ENCODE measurements at places on chromosomes 4 and X.
A peak's percentile ranks its signal among the peaks of the same experiment; 100 is the strongest.

GRCh38 chr4:61785761-61786160 is 585.6 kb downstream of the ADGRL3 start:
- no peak for DNase-seq

DNA sequence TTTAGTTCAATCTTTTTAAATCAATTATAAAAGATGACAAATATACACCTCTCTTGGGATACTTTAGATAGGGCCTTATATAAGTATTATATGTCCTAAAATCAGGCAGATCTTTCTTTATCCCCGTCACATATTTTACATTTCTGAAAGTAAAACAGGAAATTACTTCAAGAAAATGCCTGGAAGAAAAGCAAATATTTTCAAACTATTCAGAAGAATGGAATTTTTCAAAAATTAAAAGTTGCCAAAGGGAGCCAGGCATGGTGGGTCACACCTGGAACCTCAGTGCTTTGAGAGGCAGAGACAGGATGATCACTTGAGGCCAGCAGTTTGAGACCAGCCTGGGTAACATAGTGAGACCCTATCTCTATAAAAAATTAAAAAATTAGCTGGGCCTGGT is 34.4 kb downstream of the MGARP start:
- DNase-seq = no peak

DNA sequence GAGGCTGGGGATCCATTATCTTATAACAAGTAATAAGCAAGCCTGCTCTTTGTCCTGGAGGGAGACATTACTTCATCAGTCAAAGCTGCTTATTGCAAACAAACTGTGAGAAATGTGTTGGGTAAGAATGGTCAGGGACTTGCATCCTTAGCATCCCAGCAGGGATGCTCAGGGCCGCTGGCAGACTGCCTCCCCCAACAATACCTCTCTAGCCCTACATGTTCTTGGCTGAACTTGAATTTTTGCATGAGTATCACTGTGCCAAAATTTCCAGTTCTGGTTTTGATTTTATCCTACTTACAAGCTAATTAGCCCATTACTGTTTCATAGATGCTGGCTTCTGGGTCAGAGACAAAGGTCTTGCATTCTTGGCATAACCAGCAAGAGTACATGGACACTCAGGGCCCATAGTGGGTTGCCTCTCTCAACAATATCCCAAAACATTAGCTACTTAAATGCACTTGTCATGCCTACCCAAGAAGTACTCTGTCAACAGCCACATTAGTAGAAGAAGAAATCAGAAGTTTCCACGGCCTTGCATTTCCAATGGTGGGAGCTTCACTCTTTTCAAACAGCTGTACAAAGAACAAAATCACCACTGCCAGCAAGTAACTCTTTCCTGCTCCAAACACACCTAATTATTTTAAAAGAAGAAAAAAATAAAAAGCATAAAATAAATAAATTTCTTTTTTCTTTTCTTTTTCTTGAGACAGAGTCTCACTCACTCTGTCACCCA is 41.9 kb upstream of the NEUROG2 start:
- DNase-seq = no peak

- DNase-seq = no peak
Measured at GRCh38 chr4:16809943-16810342, 88.5 kb downstream of the LDB2 start.

GRCh38 chr4:2297606-2298531 is 36.0 kb upstream of the MXD4 start:
- DNase-seq = no peak

DNA sequence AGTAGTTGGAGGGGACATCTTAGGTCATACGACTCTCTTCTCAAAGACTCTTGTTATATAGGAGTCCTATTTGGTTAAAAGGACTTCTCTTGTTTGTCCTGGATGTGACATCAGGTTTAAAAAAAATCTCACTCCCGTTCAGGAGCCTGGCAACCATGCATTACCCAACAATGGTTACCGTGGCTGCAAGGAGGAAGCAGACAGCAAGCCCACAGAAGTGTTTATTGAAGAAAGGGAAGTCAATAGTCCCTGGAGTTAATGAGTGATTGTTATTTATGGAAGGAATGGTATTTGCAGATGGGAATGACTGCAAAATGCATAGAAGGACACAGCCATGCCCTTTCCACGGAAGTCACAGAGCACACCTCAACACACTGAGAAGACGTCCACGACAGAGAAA is 75.9 kb upstream of the ENPP6 start:
- no peak for DNase-seq

DNA sequence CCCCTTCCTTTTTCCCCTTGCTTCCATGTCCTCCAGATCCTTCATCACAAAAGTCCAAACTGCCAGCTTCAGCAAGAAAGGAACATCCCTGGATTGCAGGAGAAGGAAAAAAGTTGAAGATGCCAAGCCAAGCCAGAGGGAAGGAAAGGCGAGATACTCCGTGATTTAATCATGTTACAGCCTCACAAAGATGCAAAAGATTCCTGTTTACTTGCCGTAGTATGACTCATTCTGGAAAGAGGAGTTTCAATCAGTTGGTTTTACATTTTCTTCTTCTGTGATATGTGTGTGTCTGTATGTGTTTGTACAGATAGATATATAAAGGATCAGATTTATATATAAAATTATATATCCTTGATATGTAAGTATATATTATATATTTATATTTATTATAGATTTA is 69.3 kb downstream of the BTC start:
- DNase-seq = no peak

GRCh38 chr4:43680421-43680820 is 768.2 kb downstream of the KCTD8 start:
- DNase-seq = no peak

DNA sequence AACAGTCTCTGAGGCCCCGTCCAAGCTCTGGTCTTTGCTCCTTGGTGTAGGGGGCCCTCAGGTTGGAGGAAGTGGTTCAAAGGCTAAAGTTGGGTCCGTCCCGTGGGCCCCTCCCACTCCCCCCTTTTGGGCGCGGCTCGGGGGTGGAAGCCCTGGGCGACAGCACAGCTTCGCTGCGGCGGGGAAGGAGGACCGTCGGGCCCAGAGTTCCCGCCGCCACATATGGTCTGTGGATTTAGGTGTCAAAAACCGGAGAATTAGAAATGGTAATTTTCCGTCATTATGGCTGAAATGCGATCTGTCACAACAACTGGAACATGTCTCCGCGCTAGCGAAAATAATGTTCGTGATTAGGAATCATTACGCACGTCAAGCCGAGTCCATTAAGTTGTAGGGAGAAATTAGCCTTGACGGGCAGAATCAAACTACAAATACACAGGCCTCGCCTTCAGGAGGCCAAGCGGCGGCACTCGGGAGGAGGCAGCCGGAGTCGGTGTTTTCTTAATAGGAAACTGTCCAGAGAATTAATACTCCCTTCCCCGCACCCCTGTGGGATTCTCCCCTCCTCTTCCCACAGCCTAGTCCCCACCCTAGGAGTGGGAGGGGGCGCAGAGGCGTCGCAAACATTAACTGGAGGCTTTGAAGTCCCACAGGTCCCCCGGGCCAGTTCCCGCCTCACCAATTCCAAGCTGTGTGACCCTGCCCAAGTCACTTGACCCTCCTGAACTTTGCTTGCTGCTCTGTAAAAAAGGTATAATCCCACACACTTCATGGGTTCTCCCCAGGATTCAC is 15.0 kb downstream of the NKX3-2 start:
- DNase-seq = no peak

GRCh38 chrX:105829011-105829410 is 6.7 kb downstream of the NRK start:
- DNase-seq = no peak

DNA sequence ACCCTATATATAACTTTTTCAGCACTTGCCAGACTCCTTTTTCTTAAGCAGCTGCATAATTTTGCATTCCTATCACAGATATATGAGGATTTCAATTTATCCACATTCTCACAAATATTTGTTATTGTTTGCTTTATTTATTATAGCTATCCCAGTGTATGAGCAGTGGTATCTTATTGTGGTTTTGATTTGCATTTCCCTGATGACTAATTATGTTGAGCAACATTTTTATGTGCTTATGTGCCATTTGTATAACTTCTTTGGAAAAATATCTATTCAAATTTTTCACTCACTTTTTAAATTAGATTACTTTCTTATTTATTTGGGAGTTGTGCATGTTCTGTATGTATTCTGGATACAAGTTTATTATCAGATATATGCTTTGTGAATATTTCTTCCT is 361.9 kb downstream of the KCTD8 start:
- no peak for DNase-seq

DNA sequence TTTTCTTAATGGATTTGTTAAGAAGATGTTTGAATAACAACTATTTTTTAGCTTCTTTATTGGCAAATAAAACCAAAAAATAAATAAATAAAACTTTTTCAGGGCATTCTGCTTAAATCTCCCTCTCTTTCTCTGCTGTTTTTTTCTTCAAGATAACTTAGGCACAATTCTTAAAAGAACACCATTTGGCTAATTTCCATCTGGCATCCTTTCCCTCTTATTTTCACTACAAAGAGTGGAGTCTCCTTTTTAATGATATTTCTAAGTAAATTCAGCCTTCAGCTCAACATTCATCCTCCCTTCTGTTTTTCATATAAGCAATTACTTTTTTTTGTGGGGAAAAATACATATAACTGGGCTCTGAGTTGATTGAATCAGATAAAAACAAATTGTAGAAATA is 88.1 kb downstream of the PCDH7 start:
- no peak for DNase-seq

- DNase-seq = peak; percentile 34
Measured at GRCh38 chr4:107757864-107758476, 37.9 kb upstream of the PAPSS1 start.

DNA sequence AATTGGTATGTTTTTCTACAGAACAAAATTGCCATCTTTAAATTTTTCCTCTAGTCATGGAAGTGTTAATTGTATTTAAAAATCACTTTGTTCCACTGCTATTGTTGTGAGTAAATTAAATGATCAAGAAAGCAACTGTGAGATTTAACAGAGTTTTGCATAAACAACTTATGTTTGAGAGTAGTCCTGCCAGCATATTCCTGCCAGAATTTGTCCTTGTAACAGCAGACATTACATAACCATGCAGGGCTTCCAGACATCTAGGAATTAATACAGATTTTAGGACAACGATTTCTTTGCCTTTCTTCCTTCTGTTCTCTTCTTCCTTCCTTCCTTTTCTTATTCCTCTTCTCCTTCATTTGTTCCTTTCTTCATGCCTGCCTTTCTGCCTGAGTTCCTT is 125.5 kb downstream of the HTR2C start:
- DNase-seq = no peak

DNA sequence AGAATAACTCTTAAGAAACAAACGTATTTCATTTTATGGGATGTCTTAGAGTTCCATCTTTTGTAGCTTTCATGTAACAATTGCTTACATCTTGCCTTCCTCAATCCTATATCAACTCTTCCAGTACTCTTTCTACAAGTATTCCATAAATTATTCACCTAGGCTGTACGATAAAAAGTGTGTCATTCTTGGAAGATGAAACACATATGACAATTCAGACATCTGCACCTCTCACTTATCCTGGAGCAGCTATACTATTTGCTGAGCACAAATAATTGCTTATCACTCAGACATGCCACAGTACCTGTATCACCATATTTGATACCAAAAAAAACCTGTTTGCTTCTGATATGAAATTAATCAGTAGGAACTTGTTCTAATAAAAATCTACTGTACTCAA is 1.0 kb downstream of the POF1B start:
- no peak for DNase-seq

- DNase-seq = no peak
Measured at GRCh38 chr4:59223292-59223941, 1976.7 kb upstream of the ADGRL3 start.

- DNase-seq = no peak
Measured at GRCh38 chrX:107935664-107936433, 46.3 kb downstream of the TEX13B start.

DNA sequence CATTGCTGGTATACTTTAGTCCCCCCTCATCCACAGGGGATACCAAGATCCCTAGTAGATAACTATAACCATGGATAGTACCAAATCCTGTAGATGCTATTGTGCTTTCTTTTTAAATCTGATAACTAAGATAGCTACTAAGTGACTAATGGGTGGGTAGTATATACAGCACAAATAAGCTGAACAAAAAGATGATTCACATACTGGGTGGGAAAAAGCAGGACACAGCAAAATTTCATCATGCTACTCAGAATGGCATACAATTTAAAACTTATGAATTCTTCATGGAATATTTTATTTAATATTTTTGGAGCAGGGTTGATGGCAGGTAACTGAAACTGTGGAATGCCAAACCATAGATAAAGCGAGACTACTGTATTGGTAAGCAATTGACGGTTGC is 161.6 kb downstream of the IL15 start:
- no peak for DNase-seq

DNA sequence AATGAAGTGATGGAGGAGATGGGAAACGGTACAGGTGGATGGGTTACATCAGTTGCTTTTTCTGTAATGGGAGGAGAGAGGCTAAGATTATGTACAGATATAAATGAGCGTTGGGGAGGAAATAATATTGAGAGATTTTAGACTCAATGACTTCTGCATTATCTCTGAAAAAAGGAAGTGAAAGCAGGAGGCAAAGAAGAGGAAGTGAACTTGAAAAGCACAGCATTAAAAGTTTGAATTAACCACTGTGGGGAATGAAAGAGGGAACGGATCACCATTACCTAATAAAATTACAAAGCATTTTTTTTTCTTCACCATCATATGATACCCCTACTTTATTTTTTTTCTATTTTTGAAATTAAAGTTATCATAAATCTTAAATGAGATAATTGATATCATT is 1025.5 kb downstream of the RPA4 start:
- no peak for DNase-seq

- DNase-seq = no peak
Measured at GRCh38 chr4:40280586-40280985, 54.5 kb upstream of the CHRNA9 start.

DNA sequence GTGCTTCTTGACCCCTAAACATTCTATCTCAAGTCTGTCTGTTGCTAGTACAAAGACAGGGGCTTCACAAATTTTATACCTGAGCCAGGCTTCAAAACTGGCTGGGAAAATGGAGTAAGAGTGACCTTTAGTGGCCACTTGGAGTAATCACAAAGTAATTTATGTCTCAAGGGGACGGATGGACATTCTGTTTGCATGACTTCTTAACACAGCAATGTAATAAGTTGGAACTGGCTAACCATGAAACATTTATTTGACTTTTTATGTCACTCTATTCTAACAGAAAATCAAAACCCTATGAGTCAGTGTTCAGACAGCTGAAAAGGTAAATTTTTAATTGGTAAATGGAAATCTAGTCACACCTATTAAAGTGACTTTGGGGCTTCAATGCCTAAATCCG is 600.6 kb downstream of the ANKRD50 start:
- peak; percentile 6 for DNase-seq

DNA sequence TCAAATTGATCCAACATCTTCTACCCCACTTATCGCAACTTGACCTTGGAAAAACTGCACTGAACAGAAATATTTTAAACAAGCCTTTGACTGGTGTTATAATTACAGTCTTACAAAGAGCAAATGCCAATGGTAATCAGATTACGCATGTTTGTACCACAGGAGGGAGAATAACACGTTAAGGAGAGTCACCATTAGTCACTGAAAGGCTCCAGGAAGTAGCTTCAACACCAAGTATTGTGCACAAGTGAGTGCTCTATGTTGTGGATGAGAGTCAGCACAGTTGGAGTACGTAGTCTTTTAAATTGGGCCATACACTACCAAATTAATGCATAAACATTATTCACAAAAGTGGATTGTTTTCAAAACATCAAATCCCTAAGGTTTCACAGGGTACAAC is 1081.5 kb upstream of the TENM3 start:
- no peak for DNase-seq

Measured in activated CD4-positive, alpha-beta T cell treated with anti-CD3 and anti-CD28 coated beads, Interleukin-2, Interleukin-6, amounts not matched to agents 100 ng/mL and 50 ng/mL, durations not matched to agents 16 hours and 8 hours (primary cell).